ENCODE measurements at places on chromosomes 1 and 21.

DNA sequence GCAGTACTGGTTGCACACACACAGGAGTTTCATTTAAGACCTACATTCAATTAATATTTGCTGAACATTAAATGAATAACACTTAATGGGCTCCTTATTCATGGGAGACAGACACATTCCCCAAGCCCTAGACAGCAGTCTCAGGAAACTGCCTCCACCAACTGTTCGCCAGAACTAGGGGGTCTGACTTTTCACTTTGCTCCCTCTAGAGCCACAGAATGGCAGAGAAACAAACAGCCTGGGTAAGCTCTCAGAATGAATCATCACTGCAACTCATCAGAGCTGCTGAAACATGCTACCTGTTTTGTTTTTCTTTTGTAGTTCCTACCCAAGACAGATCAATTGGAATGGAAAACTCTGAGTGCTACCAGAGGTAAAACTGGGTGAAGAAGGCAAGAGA is 31.7 kb downstream of the ELK4 start:
- no peak for DNase-seq

DNA sequence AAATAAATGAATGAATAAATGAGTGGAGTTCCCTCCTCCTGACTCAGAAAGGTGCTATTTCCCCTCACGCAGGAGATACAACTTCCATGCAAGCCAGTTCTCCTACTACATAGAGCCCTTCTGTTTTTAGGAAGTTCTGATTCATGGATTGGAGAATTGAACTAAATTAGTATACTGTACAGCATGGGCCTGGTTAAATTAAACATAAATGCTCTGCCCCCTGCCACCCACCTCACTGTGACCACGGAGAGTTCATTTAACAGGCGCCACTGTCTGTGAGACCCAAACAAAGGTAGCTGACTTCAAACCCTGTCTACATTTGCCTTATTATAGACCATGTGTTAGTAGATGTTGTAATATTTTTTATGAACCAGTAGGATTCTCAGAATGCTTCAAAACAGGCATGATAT is 9.1 kb upstream of the IRF2BP2 start:
- no peak for DNase-seq

DNA sequence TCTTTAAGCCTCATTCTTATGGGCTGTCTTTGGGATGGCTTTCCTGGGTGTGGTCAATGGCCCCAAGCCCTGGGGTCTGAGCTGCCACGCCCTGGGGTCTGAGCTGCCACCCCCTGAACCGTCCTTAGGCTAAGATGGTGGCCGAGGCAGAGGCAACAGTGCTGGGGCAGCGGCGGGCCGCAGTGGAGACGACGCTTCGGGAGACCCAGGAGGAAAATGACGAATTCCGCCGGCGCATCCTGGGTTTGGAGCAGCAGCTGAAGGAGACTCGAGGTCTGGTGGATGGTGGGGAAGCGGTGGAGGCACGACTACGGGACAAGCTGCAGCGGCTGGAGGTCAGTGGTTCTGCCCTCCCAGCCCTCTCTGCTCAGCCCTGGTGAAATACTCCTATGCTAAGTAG is 10.3 kb upstream of the TUFT1 start:
- DNase-seq, result no peak

- no peak for DNase-seq
These were observed 459.5 kb downstream of the PTPRU start for GRCh38 chr1:29695803-29696202.

DNA sequence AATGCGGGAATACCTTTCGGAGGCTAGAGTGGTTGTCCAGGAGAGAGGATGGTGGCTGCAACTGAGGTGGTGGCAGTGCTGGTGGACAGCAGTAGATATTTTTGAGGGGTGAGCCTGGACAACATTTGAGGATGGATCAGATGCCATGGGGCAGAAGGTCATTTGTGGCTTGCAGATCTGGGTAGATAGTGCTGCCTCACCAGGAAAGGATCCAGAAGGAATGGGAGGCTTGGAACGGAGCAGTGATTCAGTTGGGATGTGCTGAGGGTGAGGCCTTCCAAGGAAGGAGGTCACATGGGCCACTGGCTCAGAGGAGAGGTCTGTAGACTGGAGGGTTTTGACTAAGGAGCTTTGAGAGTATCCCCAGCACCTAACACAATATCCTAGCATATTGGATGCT is 110.8 kb upstream of the KAZN start:
- no peak for DNase-seq

DNA sequence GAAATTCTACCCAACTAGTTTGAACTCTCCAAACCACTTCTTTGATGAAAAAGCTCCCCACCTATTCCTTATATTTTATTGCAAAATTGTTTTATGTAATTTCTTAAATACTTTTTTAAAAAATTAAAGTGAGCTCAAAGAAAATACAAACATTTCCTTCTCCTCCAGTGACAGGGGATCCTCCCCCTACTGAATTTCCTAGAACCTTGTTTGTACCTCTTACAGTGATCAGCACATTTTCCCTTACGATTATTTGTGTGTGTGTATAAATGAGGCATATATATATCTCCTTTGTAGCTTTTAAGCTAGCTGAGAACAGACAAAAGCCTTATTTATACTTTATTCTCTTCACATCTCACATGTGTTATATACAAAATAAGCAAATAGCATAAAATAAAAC is 44.4 kb downstream of the VAV3 start:
- DNase-seq, result no peak

DNA sequence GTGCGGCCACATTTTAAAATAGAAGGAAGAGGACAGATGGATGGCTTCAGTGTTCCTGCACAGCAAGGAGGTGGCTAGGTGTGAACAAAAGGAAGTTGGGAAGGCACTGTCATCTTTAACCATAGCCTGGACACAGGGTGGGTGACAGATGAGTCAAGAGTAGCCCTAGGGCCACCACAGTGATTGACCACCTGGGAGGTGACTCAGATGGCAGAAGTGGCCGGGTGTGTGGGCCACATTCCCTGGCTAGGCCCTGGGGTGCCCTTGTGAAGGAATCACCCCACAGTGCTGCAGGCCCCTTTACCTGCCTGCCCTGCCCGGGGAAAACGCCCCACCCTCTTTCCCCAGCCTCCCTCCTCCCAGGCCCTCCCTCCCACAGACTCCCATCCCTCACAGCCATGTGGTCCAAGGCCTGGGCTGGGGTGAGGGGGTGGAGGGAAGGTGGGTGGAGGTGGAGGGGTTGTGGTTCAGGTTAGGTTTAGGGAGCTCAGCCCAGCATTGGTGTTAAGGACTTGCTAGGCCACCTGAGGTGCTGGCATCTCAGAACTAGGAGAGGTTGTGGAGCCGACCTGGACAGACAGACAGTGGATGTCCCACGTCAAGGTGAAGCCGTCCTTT is 59.1 kb downstream of the SPSB1 start:
- DNase-seq, result no peak

- no peak for DNase-seq
These were observed 44.4 kb downstream of the GNB1 start for GRCh38 chr1:1846386-1846918.
